ENCODE measurements at places on chromosomes 5 and 9.

DNA sequence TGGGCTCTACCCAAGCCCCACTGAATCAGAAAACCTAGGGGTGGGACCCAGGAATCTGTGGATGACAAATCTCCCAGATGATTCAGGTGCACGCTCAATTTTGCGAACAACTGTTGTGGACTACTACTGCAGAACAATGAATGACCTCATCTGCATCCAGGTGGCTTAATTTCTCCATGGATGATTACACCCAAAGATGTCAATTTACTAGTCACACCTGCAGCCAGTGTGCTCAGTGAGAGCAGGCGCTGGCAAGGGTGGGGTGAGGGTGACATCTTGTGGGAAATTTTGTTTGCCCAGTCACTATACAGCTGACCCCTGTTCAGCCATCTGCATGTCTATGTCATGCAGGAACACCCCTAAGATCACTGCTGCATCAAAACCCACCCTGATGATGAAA lies 118.2 kb downstream of the ENTREP1 start:
- peak; percentile 56 for DNase-seq

GRCh38 chr9:121808781-121809180 lies 157.3 kb downstream of the DAB2IP start:
- no peak for DNase-seq

- DNase-seq, result no peak
These were observed 24.0 kb upstream of the GPR151 start for GRCh38 chr5:146539973-146540372.

- no peak for DNase-seq
These were observed 212.3 kb downstream of the ERCC6L2 start for GRCh38 chr9:96087669-96088299.

- no peak for DNase-seq
These were observed 602 bp downstream of the CCNI2 start for GRCh38 chr5:132747616-132748440.

- no peak for DNase-seq
These were observed 114.5 kb downstream of the FER start for GRCh38 chr5:108862211-108862610.

DNA sequence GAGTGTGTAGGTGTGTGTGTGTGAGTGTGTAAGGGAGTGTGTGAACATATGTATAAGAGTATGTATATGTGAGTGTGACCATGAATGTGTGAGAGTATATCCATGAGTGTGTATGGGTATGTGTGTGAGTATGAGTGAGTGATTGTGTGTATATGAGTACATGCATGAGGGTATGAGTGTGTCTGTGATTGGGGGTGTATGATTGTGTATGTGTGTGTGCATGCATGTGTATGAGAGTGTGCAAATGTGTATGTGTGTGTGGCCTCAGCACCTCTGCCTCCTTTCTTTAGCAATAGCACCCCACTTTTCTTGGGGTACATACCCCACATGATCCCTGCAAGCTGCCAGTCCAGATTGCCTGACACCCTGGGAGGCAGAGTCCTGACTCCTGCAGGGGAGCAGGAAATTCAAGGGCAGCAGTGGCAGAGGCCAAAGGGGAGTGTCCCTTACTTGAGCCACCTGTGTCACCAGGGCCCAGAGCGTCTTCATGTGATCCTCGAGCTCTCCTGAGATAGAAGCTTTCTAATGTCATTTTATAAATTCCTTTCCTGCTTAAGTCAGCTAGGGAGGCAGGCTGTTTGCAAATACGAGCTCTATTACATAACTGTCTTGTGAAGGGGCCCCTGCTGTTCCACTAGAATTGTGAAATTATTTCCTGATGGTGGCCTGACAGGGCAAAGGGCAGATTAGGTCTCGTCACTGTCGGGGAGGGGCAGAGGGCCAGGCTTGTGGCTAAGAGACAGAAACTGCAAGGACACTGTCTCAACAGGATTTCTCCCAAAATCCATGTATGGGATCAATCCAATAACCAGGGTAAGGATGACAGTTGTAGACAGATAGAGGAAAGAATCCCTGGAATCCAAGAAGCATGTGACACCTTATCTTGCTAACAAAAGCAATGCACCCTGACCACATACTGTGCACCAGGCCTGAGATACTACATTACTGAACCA lies 389.1 kb downstream of the GADD45G start:
- DNase-seq, result no peak

Data from NCI-H2171 (cell line).